ENCODE measurements at places on chromosomes 6 and 20.

DNA sequence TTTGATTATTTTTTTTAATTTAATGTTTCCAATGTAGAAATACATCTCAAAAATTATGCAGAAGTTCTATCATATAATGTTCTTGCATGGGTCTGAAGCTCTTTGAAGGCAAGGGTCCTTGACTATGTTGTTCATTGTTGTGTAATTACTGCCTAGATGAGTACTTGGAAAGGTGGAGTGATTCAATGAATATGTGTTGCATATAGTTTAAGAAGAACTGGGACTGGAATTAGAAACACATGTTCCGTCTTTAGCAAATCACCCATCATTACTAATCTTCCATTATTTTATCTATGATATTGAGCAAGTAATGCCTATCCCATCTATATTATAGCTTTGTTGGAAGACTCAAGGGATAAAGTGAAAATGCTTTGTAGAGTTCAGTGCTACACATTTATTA lies 147.3 kb downstream of the LAMA2 start:
- DNase-seq = no peak

GRCh38 chr20:2984028-2984501 lies 59.4 kb upstream of the GNRH2 start:
- DNase-seq = no peak

DNA sequence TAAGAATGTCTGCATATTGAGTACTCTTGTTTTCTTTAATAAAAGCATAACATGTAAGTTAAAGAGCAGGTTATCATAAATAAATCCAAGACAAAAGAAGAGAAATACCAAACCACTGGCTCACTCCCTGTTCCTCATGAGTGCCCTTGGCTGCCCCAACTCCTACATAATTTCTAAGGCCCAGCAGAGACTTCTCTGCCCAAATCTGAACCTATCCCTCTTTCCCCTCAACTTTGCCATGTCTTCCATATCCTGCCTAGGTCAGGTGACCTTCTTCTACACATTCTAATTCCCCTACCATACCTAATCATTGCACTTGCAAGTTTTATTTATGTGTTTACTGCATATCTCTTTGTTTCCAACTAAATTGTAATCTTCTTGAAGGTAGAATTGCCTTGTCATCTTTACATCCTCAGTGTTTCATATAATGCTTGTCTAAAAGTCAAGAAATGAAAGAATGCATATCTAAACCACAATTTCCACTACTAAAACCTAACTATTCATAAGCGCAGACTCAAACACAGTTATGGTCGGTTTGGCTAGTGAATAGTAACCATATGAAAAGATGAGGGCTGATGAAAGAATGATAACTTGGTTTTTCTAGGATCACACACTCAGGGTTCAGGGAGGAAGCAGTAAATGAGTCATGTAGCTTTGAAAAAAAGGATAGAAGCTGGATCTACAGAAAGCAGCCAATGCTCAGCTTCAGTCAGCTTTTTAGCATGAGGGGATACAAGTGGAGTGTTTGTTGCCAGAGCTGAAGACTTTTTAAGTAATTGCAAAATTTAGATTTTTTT lies 53.3 kb upstream of the EYA4 start:
- no peak for DNase-seq

DNA sequence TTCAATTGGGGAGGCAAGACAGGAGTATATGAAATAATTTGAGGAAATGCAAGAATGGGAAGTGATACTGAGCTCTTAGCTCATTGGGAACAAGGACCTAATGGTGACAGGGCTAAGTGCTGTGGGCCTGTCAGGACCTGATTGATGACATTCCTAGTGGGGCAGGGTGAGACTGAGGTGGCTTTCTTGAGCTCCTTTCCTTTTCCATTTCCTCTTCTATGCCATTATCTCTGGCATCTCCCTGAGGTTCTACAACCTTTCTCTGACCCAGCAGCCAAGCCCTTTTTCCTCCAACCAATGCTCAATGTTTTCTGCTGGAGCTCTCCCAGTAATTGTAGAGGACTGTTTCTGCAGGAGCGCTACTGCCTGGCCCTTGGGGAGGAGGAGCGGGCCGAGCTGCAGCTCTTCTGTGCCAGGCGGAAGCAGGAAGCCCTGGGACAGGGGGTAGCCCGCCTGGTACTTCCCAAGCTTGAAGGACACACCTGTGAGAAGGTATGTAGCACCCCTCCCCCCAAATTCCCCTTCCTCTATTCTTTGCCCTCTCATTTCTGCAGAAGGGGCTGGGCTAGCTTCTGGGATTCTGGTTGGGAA lies 2.8 kb upstream of the TOMM6 start:
- no peak for DNase-seq

- no peak for DNase-seq
These were observed 34.0 kb upstream of the YWHAB start for GRCh38 chr20:44851545-44851944.

- DNase-seq = no peak
These were observed 44.9 kb downstream of the TPD52L1 start for GRCh38 chr6:125198398-125198937.

- DNase-seq = peak; percentile 27
These were observed 185.2 kb upstream of the TAB2 start for GRCh38 chr6:149132336-149132735.

DNA sequence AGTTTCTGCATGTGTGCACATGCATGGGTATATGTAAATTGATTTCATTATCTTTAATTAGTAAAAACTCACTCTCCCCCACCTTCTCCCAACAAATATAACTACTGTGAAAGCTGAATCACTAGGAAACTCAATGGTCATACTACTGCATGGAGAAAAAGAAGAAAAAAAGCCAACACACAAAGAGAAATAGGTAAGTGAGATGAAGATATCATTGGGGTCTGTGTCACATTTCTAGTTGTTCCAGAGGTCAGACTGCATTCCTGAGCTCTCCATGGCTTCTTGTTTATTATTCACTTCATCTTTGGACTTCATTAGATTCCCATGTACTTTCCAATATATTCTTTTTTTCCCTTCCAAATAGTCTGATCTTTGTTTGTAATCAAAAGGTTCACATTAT lies 98.2 kb downstream of the PTPRK start:
- no peak for DNase-seq

DNA sequence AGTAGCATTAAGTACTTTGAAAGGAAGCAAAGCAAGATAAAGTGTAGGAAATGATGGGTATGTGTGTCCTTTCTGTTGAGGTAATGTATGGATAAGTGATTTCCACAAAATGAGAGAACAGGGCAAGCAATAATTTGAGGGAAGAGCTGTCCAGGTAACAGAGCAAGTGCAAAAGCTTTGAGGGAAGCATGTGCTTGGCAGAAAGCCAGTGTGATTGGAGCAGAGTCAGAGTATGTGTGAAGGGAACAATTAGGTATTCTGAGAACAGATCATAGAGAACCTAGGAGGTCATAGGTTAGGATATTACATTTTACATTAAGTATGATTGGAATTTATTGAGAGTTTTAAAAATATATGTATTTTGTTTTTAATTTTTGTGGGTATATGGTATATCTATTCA lies 30.2 kb upstream of the MAN1A1 start:
- DNase-seq = no peak
